NCI-H1694 (cell line): ENCODE measurements at places on chromosomes 5 and 9.

DNA sequence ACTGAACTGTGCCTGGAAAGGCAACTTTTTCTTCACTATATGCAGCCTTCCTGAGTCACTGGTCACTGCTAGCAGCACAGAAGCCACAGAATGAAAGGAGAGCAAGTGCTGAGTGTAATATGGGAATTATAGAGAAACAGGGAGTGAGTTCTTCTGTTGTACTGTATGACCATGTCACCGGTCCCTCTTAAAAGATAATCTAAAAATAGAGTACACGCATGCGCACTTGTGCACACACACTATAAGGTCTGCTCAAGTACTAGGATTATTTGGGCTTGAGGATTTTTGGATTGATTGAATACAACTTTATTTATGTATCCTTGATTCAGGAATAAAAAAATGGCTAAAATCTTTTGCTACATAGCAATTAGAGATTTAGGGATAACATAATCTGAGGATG lies 571.9 kb downstream of the PDE4D start:
- DNase-seq: no peak

DNA sequence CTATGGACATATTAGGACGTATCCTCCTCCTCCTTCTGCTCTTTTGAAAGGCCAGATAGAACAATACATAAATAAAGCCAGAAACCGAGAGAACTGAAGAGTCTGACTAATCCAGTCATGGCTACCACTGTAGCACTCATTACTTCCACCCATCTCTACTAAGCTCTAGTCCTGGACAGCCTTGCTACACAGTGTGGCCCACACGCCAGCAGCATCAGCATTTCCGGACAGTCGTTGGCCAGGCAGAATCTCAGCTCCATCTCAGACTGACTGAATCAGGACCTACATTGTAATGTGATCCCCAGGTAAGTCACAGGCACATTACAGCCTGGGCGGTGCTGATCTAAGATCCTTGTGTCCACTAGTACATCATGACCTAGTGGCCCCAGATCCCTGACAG lies 182.9 kb downstream of the DRD1 start:
- no peak for DNase-seq

GRCh38 chr5:124963236-124963919 lies 216.9 kb upstream of the ZNF608 start:
- DNase-seq: no peak

DNA sequence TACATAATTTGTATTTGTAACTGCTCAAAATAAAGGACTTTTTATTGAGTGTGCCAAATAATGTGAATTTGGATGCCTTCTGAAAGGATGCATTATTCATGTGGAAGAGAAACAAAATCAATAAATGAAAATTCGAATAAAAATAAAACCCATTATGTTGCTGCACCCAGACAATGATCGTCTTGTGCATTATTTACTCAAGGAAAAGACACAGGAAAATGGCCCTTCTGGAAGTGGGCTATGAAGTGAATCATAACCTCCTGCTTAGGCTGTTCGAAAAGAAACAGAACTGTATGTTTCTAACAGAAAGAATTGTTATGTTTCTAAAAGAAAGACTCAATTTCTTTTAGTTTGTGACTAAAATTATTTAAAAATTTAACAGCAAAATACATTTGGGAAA lies 168.9 kb upstream of the NFIB start:
- DNase-seq: no peak
